ENCODE measurements at places on chromosomes 1 and 21.

DNA sequence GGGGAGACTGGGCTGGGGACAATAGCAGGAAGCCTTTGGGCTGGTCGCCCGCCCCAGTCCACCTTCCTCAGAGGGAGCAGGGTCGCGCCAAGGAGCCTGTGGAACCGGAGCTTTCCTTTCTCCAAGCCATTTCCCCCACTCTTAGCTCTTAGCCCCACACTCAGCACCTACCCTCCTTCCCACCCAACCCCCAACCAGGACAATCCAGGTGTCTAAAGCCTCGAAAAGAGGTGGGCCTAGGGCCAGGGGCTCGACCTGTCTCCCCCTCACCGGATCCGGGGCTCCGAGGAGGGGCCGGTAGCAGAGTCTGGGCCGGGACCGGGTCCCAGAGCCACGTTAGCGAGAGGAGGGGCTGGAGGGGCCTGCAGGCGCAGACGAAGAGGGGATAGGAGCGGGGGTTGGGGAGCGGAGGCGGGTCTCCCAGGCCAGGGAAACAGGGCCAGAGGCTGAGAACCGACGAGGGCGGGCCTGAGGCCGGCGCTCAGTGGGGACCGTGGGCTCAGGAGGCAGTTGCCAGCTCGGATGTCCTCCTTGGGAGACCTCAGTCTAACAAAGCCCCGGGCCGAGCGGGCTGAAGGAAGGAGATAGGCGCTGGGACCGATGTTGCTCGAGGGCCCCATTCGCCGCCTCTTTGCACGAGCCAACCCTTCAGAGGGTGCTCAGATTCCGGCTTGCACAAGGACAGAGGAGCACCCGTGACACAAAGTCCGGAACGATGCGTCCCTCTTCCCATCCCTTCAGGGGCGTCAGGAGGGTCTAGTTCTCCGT is 943 bp downstream of the SEMA6C start:
- no peak for DNase-seq

- DNase-seq, result no peak
These were observed 54.4 kb downstream of the COL18A1 start for GRCh38 chr21:45459171-45460010.

GRCh38 chr1:154501423-154502065 is 475 bp upstream of the TDRD10 start:
- DNase-seq, result no peak

- DNase-seq, result no peak
These were observed 657.1 kb upstream of the BRINP3 start for GRCh38 chr1:191134796-191135195.

DNA sequence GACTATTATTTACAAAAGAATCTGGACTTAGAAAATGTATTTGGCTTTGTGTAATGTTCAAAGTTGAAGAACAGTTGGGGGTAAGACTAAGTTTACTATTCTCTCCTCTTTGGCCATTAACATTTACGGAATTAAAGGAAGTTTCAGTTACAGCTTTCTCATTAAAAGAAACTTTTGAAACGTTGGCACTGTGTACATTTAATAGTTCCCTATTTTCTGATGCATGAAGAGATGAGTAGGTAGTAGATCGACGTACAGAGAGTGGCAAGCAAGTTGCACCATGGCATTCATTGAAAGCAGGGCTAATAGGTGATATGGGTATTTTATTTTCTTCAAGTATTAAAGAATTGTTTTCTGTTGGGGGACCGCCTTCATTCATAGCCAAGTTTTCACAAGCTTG is 3.2 kb downstream of the ASPM start:
- DNase-seq, result no peak

- no peak for DNase-seq
These were observed 18.9 kb downstream of the CAPN2 start for GRCh38 chr1:223731133-223731770.

DNA sequence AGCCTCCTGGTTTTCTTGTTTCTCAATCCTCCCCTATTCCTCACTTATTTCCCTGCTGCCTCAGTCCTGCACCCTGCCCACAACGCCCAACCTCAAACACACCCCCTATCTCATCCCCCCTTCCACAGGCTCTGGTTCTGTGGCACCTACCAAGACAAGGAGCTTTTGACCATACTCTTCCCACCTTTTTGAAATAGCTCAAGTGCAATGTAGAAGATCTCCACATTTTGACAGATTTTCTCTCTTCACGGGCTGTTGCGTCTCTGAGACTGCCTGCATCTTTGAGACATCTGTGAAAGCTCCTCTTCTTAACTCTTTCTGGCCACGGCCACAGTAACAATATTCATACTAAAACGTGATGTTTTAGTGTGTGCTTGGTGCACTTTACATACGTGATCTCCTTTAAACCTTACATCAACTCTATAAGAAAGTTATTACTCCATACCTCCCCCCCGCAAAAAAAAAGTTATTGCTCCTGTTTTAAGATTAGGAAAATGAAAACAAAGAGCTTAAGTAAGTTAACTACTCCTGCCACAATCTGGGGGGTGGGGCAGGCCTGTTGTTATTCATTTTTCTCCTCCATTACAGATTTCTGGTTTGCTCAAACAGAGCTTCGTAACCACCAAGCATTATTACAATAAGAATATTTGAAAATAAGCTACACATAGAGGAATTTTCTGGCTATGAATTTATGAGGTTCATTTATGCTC is 1.8 kb upstream of the SERBP1 start:
- no peak for DNase-seq

- peak; percentile 44 for DNase-seq
These were observed 623 bp downstream of the GNG4 start for GRCh38 chr1:235648954-235649367.

DNA sequence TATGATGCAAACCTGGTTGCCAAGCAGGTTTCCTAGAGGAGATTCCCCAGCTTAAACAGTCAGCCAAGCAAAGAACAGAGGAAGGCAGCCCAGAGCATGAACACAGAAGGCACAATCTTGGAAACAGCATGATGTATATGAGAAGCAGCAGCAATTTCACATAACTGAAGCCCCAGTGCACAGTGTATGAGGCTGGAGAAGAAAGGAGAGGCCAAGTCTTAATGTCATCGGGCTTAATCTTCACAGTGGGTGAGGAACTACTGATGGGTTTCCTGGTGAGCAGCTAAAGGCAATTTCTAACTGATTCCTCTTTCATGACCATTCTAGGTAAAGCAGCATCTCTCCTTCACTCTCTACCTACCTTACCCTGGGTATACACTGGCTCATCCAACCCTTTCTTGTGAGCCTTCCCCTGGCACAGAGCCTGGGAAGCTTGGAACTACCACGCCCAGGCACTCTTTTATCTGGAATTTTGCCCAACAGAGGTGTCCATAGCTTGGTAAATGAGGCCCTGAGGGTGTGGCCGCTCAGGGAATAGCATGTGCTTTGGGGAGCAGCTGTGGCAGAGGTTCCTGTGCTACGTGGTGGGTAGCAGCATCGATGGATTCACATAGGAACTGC is 22.0 kb downstream of the FYB2 start:
- DNase-seq, result no peak

- peak; percentile 28 for DNase-seq
These were observed 57.8 kb downstream of the SIK1 start for GRCh38 chr21:43369124-43369523.

DNA sequence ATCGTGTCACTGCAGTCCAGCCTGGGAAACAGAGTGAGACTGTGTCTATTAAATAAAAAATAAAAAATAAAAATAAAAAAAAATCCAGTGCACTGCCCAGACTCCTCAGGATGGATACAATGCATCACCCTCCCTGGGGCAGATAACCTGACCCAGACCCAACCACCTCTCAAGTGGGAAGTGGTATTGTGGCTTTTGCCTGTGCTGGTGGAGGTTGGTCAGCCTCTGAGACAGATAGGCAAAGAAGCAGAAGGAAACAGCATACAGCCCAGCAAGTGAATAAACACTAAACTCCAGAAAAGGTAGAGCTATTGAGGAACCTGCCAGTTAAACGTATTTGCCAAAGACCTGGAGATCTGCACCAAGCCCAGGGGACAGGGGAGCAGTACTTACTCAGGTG is 22.0 kb downstream of the HHIPL2 start:
- no peak for DNase-seq

DNA sequence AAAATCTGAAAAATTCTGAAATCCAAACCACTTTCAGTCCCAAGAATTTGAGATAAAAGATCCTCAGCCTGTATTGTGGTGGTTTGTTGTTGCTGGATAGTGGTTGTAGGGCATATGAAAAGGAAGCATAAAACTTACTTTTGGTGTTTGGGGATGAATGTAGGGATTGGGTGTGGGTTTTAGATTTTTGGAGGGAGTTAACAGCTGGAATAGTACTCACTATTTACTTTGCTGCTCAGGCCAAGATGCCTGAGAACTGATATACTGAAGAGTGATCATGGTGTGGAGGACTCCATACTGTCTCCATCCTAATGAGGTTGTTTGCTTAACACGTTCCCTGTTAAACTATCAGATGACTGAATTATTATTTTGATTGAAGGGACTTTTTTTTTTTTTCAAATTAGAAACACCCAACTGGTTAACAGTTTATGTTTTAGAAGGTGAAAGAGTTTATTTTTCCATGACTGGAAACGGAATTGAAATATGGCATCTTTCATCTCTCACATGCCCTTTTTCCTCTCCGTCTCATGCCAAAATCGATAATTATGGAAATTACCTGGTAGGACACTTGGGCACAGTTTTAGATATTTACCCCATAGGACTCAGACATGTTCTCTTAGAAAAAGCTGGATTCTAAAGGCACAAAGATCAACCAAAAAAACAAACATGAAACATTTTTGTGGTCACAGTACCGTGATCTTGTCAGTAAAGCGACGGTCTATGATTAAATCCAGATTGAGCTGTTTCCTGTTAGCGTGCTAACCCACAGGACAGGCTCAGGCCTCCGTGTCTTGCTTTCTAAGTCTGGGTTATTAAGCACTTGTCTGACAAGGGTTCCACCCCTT is 37.3 kb downstream of the RGL1 start:
- no peak for DNase-seq

DNA sequence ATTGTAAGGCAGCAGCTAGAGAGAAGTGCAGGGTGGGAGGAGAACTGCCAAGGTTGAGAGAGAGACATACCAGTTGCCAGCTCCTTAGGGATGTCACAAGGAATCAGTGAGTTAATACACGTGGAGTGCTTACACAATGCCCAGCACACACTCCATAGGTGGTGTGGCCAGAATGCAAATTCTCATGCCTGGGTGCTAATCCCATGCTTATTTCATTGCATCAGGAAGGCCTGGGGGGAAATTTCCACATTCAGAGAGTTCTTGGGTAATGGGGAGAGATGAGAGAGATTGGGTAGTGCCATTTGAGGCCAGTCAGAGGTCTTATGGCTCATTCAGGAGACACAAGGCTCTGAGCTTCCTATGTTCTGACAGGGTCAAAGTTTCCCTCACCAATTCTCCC is 38.7 kb downstream of the GJA5 start:
- no peak for DNase-seq

DNA sequence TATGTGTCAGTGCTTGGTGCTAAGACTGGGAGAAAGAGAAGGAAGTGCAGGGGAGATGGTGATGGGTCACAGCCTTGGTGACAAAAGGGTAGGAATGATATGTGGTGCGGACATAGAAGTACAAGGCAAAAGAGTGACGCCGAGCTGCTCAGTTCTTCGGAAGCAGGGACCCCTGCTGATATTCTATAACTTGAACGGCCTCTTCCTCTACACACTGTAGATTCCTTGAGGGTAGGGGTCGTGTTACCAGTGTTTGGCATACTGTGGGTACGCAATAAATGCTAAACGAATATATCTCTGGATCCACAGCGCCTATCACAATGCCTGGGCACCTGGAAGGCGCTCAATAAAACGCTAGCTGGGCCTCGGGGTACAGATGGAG is 488 bp downstream of the DBT start:
- no peak for DNase-seq

- no peak for DNase-seq
These were observed 3.9 kb upstream of the HAO2 start for GRCh38 chr1:119364640-119365039.

DNA sequence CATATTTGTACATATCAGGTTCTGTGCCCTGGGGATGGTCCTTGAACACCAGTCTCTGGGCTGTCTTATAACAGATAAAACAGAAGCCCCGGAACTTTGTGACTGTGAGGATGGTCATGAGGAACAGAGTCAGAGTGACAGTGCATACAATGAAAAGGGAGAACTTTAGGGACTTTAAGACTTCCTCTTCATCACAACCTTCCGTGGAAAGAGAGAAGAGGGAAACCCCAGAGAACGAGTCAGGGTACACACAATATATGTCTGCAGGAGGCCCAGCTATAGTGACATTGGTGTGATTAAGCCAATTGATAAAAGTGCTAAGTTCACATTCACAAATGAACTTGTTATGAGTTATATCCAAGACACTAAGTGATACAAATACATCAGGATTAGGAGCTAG is 32.1 kb downstream of the TLR5 start:
- DNase-seq, result no peak

GRCh38 chr1:172609528-172609927 is 49.4 kb upstream of the FASLG start:
- no peak for DNase-seq

DNA sequence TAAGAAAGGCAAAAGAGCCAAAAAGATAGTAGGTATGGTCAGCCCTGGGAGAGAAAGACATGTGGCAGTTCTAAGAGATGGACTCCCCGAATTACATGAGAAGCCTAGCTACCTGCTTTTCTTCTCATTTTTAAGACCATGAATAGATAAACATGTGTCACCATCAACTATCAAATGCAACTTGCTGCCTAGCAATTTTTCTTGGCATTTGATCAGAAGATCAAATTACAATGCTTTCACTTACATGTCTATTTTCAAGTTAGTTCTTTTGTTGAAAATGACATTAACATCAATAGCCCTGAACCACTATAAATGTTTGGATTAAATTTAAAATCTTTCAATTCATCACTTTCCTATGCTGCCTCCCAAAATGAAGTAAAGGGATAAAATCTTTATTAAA is 212.3 kb downstream of the HHIPL2 start:
- DNase-seq, result no peak

DNA sequence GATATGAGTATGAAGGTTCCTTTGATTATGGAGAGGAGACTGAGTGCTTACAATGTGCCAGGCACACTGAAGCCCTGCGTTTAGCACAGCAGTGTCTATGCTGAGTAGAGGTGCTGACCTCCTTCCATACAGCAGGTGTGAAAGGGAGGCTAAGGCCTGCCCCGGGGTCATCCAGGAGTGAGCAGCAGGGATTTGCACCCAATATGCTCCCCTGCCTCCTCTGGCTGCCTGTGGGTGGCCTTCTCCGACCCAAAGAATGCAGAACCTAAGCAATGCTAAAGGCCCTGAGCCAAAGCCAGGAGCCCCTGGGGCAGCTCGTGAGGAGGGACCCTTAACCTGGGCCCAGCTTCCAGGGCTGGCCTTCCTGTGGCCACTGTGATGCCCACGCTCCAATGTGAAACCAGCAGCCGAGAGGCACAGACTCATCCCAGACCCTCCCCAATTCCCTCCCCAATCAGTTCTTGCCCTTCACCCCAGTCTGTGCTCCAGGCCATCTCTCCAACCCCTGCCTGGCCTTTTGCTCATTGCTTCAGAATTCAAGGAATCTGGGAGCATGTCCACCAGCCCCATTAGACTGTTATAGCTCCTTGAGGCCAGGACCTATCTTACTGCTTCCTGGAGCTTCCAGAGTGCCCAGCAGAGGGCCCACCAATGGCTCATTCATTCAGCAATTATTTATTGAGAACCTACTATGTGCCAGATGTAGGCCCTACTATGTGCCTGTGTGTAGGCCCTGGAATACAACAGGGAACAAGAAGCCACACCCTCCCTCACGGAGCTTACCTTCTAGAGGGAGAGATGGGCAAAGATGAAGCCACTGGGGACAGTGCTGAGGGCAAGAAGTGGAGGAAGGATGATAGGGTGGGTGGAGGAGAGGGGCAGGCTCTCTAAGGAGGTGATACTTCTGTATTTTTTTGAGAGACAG is 53.3 kb downstream of the TAS1R2 start:
- DNase-seq, result no peak

Data from CD4-positive, alpha-beta T cell treated with Interleukin-15 for 1 hour (primary cell).